ENCODE measurements at places on chromosomes 7 and 10.

DNA sequence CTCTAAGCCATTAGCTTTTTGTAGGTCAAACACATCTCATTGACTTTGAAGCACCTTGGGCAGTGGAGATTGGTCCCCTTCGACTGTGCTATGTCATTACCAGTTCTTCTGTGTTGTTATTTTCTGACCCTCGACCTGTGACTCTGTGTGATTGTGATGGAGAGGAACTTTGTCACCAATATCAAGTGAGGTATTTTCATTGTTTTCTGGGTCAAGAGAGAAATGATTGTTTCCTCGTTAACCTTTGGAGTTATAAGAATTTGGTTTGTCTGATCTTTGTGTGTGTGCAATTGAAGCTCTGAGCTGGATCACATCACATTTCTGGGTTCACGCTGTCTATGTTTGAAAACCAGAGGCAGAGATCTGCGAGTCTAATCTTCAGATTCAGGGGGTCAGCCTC lies 432.2 kb upstream of the KLF6 start:
- no peak for DNase-seq

DNA sequence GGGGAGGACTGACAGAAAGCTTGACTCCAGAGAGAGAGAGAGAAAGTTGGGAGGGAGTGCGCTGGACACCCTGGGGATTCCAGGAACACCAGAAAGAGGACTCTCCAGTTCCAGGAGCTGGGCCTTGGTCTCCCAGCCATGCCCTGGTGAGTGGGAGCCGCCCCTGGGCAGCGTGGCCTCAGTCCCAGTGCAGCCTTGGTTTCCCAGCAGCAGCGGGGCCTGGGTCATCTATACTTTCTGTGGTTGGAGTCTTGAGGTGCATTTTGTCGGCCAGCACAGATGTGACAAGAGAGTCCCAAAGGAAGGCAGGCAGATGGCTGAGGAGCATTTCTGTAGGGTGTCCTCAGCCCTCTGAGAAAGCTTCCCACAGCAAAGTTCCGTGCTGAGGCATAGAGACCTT lies 334.7 kb upstream of the ZNF32 start:
- DNase-seq: no peak

DNA sequence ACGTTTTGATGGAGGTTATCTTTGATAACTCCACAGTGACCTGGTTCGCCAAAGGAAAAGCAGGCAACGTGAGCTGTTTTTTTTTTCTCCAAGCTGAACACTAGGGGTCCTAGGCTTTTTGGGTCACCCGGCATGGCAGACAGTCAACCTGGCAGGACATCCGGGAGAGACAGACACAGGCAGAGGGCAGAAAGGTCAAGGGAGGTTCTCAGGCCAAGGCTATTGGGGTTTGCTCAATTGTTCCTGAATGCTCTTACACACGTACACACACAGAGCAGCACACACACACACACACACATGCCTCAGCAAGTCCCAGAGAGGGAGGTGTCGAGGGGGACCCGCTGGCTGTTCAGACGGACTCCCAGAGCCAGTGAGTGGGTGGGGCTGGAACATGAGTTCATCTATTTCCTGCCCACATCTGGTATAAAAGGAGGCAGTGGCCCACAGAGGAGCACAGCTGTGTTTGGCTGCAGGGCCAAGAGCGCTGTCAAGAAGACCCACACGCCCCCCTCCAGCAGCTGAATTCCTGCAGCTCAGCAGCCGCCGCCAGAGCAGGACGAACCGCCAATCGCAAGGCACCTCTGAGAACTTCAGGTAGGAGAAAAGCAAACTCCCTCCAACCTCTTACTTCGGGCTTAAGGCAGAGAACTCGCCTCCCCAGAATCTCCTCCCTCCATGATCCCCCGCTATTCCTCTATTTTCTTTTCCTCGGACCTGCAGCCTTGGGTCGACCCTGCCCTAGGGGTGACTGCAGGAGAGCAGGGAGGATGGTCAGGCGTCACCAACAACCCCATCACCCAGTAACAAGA lies at the start of gene SERPINE1:
Gene SERPINE1, plus strand, starts transcription at position 454 of the 809 bp plus-strand sequence. CDS start 1,290 bp downstream, outside the sequence.
- peak; percentile 95 for DNase-seq

- DNase-seq: no peak
Measured at GRCh38 chr10:62814756-62815380, 1.3 kb downstream of the EGR2 start.

- DNase-seq: no peak
Measured at GRCh38 chr7:48171202-48171601, at the start of gene ABCA13. ABCA13 (plus strand) TSS chr7:48171458; CDS start chr7:48171484, 26 bp downstream.

GRCh38 chr10:132612571-132613504 lies 75.3 kb downstream of the INPP5A start:
- no peak for DNase-seq

DNA sequence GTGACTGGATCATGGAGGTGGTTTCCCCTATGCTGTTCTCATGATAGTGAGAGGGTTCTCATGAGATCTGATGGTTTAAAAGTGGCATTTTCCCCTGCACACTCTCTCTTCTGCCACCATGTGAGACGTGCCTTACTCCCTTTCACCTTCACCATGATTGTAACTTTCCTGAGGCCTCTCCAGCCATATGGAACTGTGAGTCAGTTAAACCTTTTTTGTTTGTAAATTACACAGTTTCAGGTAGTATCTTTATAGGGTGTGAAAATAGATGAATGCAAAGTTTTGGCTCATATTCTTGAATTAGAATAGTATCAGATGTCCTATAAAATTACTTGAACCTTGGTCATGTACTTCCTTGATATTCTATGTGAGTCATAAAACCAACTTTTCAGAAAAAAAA lies 252.1 kb upstream of the TMEM229A start:
- DNase-seq: no peak

DNA sequence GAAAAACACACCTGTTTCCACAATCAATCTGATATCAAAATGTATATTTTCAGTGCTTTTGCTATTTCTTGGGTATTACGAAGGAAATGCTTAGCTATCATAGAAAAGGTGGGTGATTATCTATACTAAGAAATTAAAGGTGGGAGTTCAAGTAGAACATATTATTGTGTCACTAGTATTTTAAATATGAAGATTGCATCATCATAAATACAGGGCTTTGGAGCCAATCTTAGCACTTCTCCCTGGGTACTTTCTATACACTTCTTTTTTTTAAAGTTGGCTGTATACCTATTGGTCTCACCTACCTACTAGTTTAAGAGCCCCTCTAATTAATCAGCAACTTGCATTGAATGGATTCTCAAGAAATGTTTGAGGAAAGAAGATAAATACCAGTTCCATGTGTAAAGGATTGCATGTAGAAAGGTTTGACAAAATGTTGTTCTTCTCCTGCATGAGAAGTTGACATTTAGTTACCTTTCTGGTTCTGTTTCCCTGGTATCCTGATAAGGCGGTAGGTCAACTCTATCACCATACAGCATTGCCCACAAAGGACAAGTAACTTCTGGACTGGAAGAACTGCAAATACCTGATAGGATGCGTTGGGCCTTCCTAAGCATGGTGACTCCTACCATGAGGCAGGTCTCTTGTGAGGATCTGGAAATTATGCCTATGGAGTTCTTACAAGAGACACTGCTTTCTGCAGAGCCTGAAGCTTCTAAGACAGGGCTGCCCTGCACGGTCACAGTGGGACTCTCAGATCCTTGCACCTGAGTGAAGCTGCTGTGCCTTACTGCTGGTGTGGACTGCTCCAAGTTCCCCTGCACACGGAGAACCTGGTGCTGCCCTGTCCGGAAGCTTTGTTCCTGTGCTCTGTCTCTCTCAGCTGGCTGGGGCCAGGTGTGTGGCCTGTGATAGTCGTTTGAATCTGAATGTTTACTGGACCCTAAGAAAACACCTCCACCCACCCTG lies 32.1 kb upstream of the PDSS1 start:
- DNase-seq: no peak

GRCh38 chr10:116637830-116638229 lies 17.1 kb downstream of the PNLIPRP2 start:
- no peak for DNase-seq

GRCh38 chr7:157500171-157500960 lies 163.6 kb downstream of the DNAJB6 start:
- DNase-seq: no peak

DNA sequence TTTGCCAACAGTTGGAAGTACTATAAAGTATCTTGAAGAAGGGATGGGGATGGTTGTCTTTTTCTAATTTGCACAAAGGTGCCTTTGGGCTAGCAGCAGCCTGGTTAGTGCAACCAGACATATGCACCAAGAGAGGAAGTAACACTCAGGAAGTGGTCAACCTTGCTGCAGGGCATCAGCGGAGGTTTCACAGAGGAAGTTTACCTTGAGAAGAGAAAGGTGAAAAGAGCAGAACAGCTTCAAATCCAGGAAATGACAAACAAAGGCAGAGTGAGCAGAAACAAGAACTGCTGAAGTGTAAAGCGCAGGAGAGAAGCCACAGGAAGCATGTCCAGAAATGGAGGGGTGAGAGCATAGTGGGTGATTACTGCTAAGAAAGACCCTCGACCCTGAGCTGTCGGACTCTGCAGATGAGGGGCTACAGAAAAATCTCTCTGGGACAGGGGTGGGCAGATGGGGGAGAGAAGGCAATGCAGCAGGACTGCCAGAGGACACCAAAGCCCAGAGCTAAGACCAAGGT lies 66.9 kb downstream of the STK17A start:
- DNase-seq: peak; percentile 34

DNA sequence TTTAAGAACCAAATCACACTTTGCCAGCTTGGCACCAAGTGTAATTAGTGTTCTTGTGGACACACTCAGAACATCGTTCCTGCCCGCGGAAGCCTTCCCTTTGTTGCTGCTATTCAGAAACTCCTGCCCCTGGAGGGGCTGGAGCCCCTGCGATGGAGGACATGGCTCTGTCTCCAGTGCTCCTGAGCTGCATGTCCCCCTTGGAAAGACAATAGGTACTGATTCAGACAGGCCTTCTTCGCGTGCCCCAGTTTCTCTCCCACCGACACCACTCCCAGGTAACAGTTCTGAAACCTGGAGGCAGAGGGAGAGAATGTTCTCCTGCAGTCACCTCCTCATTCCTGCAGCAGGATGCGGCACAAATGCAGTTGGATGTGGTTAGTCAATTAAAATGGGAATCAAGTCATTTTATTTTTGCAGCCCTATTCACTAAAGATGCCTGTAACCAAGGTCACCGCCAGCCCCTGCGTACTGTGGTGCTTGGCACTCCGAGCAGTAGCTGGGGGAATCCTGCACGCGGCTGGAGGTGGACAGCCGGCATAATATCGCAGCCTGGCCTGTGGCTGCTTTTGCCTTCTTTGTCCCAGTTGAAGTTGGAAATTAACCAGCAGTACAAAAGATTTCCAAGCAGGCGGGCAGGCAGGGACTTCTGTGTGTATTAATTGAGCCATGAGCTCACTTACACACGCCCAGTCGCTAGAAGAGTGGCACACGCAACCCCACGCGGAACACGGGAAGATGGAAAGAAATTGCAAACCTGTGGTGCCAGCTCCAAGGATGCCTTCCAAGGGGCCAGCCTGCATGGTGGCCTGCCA lies 205.7 kb downstream of the EBF3 start:
- DNase-seq: no peak

GRCh38 chr10:114375047-114375446 lies 29.3 kb downstream of the AFAP1L2 start:
- DNase-seq: no peak

- no peak for DNase-seq
Measured at GRCh38 chr10:123913688-123914268, 22.2 kb upstream of the CPXM2 start.

GRCh38 chr7:46545790-46546189 lies 624.7 kb upstream of the IGFBP3 start:
- peak; percentile 86 for DNase-seq

GRCh38 chr10:113132591-113133121 lies 182.6 kb downstream of the TCF7L2 start:
- DNase-seq: no peak

- peak; percentile 40 for DNase-seq
Measured at GRCh38 chr10:21516242-21517131, 9.0 kb downstream of the SKIDA1 start.

GRCh38 chr7:108535257-108535656 lies 9.3 kb upstream of the PNPLA8 start:
- no peak for DNase-seq

- no peak for DNase-seq
Measured at GRCh38 chr10:78320506-78320905, 286.8 kb downstream of the RPS24 start.

GRCh38 chr7:107186240-107186639 lies 17.4 kb downstream of the HBP1 start:
- no peak for DNase-seq

GRCh38 chr7:116446212-116446855 lies 53.2 kb upstream of the CAV2 start:
- DNase-seq: no peak

DNA sequence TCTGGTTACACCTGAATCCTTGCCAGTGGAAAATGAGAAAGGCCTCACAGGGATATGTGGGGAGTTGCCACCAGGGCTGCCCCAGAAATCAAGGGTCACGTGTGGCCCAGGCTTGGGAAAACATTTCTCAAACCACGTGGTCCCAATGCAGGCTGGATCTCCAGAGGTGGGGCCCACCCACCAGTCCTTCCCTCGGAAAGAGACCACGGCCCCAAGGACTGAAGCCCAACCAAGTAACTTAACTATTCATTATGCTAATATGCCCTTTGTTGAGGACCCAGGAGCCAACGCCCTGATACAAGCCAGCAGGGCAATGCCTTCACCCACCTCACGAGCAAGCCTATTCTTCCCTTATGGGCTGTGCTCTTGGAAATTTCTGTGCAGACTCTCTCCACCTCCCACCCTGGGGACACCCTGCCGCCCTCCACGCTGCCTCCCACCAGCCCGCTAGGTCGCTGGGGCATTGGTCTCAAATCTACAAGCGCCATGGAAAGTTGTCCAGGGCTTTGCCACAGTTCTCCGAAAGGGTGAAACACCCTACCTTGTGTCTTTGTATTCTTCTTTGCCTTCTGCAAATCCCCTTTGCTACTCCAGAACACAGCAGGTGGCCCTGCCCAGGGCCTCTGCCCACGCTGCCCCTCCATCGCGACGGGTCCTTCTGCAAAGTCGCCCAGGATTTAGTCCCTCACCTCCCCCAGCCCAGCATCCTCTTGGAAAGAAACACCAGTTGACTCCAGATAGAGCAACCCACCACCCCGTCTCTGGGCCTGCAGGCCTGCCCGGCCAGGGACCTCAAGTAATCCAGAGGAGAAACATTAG lies 8.8 kb downstream of the TNS3 start:
- no peak for DNase-seq

DNA sequence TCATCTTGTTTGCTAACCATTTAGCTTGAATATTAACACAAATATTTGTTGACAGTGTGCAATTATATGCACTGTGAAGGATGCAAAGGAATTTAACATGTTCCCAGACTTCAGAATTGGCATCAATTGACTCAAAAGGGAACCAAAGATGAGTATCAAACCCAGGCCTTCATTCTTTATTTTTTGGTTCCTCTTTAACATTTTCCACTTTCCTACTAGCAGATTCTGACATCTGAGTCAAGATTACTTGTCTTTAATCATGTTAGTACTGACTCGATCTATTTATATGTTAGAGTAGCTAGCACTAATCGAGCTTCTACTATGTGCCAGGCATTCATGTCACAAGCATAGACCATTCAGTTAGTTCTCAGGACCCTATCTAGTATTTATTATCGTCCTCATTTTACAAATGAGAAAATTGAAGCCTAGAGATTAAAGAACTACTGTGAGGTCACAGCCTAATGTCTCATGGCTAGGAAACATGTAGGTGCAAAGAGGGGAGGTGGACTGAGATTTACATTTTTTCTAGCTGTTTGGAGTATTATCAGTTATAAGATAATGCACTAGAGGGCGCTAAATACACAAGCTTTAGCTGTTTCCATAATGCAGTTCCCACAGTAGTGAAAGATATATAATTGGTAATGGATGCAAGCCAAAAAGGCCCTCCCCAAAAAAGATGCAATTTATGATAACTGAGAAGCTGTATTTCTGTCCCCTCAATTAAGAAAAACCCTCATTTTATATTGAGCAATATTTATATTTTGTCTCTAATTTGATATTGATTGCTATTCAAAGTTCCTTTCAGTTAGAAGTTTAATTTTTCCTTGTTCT lies 32.9 kb upstream of the KMT2E start:
- DNase-seq: peak; percentile 71

GRCh38 chr10:60978287-60979115 lies 34.5 kb upstream of the RHOBTB1 start:
- peak; percentile 70 for DNase-seq

Measured in kidney glomerular epithelial cell (primary cell).